Stimulated activated CD8-positive, alpha-beta memory T cell treated with anti-CD3 and anti-CD28 coated beads, Interleukin-12 subunit alpha, Interleukin-12 subunit beta, amount 100 ng/mL, for 4 hours (primary cell): ENCODE measurements at places on chromosomes 4 and X.

- DNase-seq = no peak
Measured at GRCh38 chr4:76729980-76730379, 168.0 kb downstream of the SOWAHB start.

DNA sequence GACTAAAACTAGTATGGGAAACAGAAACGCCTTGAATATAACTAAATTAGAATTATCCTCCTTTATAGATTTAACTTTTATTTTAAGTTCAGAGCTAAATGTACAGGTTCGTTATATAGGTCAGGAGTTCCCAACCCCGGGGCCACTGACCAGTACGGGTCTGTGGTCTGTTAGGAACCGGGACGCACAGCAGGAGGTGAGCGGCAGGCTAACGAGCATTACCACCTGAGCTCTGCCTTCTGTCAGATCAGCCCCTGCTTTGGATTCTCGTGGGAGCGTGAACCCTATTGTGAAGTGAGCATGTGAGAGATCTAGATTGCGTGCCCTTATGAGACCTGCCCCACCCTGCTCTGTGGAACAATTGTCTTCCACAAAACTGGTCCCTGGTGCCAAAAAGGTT lies 51.0 kb downstream of the FAT4 start:
- DNase-seq = no peak

GRCh38 chr4:145623831-145624230 lies 4.6 kb downstream of the MMAA start:
- no peak for DNase-seq

GRCh38 chr4:100146756-100147155 lies 43.5 kb downstream of the DDIT4L start:
- no peak for DNase-seq

DNA sequence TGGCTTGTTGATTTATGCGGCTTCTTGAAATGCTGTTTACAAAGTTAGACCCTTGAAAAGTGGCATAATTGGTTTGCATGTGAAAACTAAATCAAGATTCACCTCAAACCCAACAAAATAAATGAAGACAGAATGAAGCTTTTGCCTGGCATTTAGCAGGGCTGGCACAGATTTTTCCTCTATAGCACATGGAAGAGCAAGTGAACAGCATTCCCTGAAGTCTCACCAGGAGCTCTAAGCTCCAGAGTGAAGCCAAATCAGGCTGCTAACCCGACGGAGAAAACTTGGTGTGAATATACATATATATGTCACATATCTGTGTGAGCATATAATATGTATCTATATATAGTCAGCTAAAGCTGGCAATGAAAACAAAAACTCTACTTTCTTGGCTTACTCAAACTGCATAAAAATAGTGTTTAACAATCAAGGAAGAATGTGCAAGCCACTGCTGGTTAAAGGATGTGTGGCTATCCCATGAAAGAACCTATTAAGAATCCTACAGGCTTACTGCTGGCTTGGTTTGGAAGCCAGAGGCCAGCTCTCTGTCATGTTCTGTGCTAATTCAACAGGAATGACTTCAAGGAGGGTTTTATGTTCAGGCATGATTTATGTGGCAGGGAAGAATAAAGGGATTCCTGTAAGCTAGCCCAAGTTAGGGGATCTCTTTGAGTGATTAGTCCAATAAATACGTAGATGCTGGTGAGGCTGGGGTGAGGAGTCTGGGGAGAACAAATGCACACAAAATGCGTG lies 69.9 kb downstream of the MFAP3L start:
- DNase-seq = no peak

DNA sequence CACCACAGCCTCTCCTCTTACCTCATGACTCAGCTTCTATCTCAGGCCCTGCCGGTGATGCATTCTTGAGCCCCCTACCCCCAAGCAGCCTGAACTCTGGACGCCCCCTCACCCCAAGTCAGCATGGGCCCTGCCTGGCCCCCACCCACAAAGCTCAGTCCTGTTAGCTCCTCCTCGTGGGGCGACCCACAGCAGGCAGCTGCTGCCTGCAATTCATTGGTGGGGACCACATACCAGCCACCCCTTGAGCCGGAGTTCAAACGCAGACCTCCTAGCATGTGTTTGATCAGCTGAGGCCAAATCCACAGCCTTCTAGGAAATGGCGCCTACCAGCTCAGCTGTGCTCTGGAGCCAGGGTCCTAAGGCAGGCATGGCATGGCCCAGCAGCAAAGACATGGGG lies 111.8 kb downstream of the EFNB1 start:
- DNase-seq = no peak

DNA sequence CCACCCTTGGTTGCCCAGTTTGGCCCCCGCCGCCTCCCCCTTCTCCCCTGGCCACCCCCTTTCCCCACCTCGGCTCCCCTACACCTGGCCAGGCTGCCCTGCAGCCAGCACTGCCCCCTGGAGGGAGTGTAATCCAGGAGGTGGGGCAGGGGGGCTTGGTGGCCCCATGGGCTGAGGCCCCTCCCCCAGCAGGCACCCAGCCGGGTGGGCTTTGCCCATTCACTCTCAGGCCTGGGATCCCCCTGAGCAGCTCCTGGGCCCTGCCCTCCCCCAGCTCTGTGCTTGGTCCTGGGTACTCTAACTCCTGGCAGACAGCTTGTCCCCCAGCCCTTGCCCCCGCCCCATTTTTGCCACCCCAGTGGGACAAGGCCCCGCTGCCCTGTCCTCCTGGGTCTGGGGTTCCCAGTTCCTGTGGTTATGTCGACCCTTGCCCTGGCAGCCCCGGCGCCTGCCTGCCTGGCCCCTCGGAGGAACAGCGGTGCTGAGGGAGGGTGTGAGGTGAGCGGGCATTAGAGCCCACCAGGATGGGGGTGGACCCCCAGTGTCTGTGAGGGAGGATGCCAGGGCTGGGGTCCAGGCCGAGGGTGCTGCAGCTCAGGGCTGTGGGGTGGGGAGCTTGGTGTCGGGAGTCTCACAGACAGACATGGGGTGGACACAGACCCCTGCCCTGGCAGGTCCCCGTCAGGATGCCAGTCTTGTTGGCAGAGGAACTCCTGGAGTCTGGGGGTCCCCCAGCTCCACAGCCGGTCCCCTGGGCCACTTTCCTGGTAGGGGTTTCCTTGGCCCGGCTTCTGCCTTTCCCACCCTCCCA lies 10.2 kb downstream of the NAT8L start:
- DNase-seq = no peak

DNA sequence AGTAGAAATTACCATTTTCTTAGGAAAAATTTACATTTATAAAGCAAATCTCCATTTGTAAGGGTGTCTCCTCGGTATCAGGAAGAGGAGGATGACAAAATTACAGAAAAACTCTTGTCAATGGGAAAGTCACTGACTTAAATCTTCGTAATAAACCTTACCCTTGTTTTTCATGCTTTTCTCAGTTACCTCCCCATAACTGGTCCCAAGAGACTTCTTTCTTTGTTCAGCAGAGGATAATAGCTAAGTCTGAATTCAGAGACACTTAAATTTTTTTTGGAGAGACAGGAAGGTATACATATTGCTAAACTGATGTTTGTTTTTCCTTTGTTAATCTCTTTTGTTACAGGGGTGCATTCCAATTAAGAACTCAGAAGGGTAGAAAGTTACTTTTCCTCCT lies 125.5 kb upstream of the JADE1 start:
- no peak for DNase-seq
